ENCODE measurements at places on chromosomes 5 and 9.

GRCh38 chr9:132293145-132293721, 61.6 kb downstream of the SETX start:
- no peak for DNase-seq

- DNase-seq, result no peak
Observed at GRCh38 chr9:81150016-81150625, 539.2 kb downstream of the TLE1 start.

DNA sequence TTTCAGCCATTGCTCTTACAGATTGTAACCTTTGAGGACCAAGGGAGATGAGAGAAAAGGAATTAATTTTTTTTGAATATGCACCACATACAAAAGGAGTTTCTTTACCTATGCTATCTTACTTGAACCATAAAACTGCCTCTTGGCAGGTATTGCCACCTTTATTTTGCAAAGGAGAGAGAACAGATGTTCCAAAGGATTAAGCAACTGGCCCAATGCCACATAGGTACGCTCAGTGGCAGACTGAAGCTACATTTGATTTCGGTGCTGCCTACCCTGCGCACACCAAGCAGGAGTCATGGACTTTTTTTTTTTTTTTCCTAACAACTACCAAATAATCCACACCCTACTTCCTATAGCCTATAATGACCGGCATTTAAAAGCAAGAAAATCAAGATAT, 43.1 kb downstream of the SAXO1 start:
- no peak for DNase-seq

GRCh38 chr9:20563917-20564316, 58.4 kb downstream of the MLLT3 start:
- no peak for DNase-seq

DNA sequence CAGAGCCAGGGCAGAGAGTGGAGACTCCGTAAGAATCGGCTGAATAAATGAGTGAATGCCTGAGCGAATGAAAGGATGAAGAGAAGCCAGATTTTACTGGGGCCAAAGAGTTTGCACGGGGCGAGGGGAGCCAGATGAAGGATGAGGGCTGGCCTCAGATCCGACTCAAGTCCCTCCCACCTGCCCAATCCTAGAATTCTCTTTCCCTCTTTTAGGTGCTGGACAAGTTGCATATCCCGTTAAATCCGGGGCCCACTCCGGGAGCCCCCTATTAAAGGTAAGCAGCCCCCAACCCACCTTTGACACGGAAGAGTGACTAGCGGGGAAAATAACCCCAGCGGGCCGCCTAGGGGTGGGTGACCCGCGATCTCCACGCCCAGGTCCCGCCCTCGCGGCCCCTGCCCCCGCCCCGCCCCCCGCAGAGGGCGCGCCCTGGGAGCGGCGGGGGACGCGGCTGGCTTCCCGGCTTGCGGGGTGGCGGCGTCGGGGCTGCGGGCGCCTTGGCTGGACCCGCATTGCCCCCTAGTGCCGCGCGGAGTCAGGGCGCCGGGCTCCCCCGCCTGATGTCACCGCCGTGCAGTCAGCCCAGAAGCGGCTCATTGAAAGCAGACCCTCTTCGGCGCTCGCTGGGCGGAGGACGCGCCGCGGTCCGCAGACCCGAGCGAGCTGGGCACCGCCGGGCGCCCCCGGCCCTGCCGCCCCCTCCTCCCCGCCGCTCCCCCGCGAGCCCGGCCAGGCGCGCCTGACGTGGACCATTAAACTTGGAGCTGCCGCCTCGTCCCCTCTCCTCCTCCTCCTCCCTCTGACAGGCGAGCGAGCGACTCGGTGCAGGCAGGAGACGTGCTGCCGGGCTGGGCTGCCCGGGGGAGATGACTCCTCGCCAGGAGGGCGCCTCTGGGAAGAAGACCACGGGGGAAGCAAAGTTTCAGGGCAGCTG, at the start of gene ADRA1B:
Gene ADRA1B (plus strand): TSS at position 579 of the 937 bp plus-strand sequence. CDS start 424 bp downstream, outside the sequence.
- DNase-seq, result peak; percentile 72
